RPMI7951 (cell line): ENCODE measurements at places on chromosomes 16 and 17. TPM values are rescaled to one million over a fixed set of nuclear protein-coding genes. Genes with fewer than 3 reads are reported as not detected.

DNA sequence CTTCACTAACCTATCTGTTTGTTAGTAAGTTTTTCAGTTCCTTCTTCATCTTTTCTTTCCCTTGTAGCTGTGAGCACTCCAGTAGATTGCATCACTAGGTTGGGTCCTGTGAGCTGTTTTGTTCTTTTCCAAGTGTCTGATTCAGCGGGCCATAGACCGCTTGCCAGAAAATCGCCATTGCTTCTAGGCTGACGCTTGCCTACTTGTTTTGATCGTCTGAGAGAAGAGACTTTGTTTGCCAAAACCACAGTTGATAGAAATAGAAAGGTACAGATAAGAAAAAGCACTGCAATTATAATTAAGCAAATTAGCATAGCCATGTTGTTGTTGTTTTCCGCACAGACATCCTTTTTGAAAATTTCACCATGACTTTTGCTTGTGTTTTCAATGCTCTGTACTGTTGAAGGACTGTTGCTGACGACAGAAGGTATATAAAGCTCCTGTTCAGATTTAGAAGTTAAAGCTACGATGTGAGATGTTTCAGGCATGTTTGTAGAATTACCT, 3.1 kb downstream of the EVI2A start:
- peak; percentile 80 for DNase-seq

DNA sequence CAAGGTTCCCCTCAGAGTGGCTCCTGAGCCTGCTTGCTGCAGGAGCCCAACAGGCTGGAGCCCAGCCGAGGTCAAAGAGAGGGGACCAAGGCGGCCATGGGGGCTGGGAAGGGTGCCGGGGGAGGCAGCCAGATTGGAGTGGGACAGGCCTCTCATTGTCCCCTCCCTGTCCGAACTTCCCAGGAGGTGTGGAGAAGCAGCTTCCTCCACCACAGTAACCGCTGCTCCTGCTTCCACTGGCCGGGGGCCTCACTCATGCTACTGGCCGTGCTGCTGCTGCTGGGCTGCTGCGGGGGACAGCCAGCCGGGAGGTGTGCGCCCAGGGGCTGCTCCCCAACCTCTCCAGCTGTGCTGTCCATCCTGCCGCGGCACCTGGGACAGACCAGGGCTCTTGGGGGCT, 29.3 kb downstream of the TMEM94 start:
- no peak for DNase-seq

DNA sequence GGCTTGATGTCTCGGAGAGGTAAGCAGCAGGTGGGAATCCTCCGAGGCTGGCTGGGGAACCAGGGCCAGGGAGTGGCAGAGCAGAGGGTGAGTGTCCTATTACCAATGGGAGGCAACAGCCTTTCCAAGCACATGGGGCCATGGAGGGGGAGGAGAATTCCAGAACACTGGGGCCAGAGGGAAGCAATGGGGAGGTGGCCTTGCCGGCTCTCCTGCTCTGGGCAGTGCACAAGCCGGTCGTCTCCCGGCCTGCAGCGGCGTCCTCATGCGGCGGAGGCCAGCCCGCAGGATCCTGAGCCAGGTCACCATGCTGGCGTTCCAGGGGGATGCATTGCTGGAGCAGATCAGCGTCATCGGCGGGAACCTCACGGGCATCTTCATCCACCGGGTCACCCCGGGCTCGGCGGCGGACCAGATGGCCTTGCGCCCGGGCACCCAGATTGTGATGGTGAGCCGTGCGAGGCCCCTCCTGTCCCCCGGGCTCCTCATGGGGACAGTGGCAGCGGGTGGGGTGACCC, 21.9 kb downstream of the SGSH start:
- DNase-seq = no peak

DNA sequence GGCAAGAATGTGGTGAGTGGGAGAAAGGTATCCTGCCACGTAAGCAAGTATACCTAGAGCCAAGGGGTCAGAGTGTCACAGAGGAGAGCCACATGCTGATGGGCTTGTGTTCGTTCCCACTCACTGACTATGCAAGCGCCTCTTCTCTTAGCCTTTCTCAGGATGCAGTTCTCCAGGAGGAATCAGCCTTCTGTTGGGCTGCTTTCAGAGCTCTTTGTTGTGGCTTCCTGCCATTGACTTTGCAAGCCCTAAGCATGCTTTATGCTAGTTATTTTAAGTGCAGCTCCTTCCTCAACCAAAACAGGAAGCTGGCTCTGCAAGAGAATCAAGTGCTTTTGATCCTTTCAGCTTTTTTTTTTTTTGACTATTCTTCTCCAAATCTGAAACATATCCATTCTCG, 66.6 kb downstream of the SIAH1 start:
- peak; percentile 73 for DNase-seq

GRCh38 chr17:57106836-57107497, 21.9 kb downstream of the AKAP1 start:
- DNase-seq = no peak

- no peak for DNase-seq
These were observed 13.2 kb upstream of the CCL23 start for GRCh38 chr17:36030956-36031355.

Gene PITPNM3
- 0.10 and 0.12 TPM in 2 replicates for total RNA-seq

DNA sequence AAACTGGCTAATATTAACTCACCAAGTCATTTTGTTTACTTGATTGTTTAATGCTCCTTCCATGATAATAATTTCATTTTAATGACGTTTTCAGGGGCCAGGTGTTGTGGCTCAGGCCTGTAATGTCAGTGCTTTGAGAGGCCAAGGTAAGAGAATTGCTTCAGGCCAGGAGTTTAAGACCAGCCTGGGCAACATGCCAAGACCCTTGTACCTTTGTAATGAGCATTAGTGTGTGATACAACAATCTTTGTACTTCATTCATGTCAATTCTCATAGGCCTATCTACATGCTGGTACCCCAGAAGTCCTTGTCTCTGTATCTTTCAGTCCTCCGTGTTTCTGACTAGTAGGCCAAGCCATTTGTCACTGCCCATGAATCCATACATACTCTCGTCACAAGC, 296.9 kb downstream of the ZFHX3 start:
- DNase-seq = no peak

DNA sequence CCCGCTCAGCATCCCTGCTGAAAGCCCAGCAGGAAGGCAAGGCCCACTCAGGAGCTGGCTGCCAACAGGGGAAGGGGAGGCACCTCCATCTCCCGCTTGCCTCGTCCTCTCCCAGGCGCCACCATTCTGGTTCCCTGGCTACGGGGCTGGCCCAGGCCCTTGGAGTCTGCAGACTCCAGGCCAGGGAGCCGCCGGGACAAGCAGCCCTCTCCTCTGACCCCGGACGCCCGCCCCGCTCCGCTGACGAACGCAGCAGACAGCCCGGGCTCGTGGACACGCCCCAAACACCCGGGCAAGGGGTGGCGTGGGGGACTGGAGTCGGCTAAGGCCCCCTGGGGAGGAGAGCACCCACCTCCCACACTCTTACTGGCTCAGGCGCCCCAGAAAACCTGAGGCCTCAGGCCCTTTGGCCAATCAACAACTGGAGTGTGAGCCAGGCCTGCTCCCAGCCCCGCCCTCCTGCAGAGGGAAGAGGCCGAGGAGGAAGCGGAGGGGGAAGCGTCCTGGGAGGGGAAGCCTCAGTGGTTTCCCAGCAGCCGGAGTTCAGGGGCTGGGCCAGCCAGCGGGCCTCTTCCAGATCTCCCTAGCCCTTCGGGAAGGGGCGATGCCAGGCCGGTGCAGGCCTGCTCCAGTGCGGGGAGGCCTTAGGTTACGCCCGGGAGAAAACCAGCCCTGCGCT, 4.2 kb downstream of the MNT start:
- DNase-seq = peak; percentile 98

Gene WFDC1
- total RNA-seq = not detected in 2 replicates

DNA sequence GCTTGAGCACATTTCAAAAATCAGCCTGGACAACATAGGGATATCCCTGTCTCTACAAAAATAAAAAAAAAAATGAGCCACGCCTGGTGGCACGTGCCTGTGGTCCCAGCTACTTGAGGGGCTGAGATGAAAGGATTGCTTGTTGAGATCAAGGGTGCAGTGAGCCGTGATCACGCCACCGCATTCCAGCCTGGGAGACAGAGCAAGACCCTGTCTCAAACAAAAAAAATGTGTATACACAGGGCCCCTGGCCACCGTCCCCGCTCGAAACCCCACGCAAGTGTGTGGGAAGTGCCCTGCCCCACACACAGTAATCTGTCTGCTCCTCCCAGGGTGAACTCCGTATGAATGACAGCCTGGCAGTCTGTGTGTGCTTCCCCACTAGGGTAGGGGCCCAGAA, 93.0 kb upstream of the RPL38 start:
- DNase-seq = no peak

- no peak for DNase-seq
These were observed 149.3 kb downstream of the ENGASE start for GRCh38 chr17:79223953-79224352.
